NCI-H2081 treated with DMSO at 0.1 percent for 48 hours (cell line): ENCODE measurements at places on chromosomes 12 and 14.
A peak's percentile ranks its signal among the peaks of the same experiment; 100 is the strongest.

DNA sequence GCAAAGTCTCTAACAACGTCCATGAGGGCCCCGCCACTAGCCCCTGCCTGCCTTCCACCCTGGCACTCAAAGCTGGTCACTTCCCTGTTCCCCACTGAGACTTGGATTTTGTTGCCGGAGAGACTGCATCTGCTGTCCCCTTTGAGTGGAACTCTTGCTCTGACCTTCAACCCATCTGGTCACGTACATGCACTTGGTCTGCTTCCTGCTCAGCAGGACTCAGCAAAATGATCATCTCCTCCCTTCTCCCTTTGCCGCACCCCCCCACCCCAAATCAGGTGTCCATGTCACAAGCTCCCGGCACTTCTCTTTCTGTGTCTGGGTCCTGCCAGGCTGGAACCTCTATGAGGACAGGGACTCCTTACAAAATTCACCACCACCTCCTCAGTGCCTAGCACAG, 180.9 kb downstream of the CHST11 start:
- DNase-seq: no peak

GRCh38 chr12:53258541-53259539, 9.3 kb upstream of the ESPL1 start:
- DNase-seq: no peak

GRCh38 chr12:100468126-100468525, 5.5 kb upstream of the NR1H4 start:
- no peak for DNase-seq

- DNase-seq: no peak
These were observed 101.3 kb downstream of the SLC6A15 start for GRCh38 chr12:84811291-84811690.

DNA sequence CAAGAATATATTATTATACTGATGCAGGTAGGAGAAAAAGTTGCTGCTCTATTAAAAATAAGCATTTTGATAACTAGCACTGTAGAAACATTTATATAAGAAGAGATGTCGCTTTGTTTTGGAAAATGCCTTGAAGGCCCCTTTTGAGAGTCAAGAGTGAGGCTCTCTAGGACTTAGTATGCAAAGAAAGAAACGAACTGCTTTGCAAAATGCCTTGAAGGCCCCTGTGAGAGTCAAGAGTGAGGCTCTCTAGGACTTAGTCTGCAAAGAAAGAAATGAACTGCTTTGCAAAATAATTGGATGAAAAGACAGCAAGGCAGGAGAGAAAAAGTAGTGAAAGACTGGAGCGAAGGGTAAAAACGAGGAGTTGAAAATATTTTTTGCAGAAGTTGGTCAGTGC, 65.9 kb downstream of the AVPR1A start:
- DNase-seq: no peak

GRCh38 chr14:54444681-54445080, 3.5 kb upstream of the CNIH1 start:
- no peak for DNase-seq

DNA sequence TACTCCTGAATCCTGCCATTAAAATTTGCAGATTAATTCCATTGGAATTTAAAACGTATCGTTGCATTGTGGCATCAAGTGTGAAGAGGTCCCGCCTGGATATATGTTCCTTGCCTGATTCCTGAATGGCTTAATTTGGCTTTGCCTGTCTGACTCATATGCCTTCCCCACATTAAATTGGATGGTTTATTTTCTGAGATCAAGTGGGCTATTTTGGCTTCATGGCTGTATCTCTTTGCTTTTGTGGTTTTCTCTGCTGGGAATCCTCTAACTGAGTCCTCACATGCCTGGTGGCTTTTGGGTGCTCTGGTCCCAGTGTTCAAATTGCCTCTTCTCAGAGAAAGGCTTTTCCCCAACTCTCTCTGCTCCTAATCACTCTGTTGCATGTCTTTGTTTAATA, 127.9 kb upstream of the DYRK2 start:
- no peak for DNase-seq

DNA sequence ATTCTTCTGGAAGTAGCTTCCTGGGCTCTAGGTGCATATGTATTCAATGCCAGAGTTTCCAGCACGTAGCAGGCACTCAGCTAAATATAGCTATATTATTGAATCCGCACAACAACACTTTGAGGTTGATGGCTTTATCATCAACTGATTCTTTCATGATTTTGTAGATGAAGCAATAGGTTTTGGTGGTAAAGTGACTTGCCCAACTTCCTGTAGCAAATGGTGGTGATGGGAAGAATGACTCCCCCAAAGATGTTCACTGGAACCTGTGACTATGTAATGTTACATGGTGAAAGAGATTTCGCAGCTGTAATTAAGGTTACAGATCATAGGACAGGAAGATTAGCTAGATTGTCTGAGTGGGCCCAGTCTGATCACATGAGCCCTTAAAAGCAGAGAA, 3.2 kb downstream of the TDRD9 start:
- no peak for DNase-seq

GRCh38 chr12:90099288-90099687, 390.6 kb upstream of the ATP2B1 start:
- no peak for DNase-seq

DNA sequence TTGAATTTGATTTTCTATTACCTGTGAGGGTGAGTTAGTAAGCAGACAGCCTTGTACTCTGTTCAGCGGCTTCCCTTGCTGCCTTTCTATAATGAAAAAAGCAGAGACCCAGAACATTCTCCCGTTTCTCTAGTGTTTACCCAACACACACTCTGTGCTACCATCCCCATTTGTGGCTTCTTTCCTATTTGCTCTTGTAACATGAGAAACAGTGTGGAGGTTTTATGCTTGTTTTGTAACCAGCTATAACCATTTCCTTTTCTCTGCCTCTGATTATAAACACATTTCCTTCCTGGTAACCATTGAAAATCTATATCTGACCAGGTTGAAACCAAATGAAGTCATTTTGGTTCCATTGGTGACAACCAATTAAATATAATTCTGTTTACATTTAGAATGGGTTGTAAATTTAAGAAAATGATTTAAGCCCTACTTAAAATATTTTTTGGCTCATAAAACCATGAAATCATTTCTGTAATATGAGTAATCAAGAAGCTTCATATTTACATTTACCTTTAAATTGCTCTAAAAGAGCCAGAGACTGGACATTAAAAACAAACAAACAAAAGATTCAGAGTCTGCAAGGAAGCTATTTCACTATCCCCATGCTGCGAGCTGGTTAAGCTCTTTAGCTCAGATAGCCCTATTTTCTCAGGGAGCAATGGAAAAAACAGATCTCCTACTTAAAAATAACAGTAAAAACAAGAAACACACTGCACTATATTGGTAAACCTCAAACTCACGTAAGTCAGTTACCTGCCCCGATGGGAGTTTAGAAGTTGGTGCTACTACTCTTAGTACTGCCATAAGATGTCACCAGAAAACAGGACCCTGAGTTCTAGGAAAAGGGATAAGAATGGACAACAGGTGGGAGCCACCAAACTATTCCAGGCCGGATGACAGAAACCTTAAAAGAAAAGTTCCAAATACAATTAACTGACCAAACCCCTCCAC, 206.5 kb upstream of the EEA1 start:
- DNase-seq: peak; percentile 96

GRCh38 chr12:93461503-93461902, 5.8 kb upstream of the MRPL42 start:
- no peak for DNase-seq

- no peak for DNase-seq
These were observed 56.2 kb downstream of the ARL6IP4 start for GRCh38 chr12:123036466-123037285.

GRCh38 chr12:110592078-110592477, 9.0 kb upstream of the PPTC7 start:
- no peak for DNase-seq

GRCh38 chr12:93080452-93080851, 151.4 kb upstream of the EEA1 start:
- DNase-seq: no peak

- no peak for DNase-seq
These were observed 69.7 kb downstream of the CIT start for GRCh38 chr12:119807380-119807779.

GRCh38 chr14:105476831-105477659, 2.4 kb downstream of the CRIP2 start:
- DNase-seq: no peak

- DNase-seq: no peak
These were observed 7.8 kb downstream of the RNASE1 start for GRCh38 chr14:20794644-20795369.

DNA sequence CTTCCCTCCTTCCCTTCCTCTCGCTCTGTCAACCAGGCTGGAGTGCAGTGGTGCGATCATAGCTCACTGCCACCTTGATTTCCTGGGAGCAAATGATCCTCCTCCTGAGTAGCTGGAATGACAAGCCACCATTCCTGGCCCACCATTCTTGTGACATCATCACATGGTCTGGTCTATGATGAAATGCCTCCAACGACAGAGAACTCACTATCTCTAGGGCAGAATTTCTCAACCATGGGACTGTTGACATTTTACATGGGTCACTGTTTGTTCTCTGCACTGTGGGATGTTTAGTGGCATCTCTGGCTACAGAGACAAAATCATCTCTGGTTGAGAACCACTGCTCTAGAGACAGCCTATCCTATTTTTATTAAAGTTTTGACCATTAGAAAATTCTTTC, 9.7 kb downstream of the VRK1 start:
- DNase-seq: no peak

DNA sequence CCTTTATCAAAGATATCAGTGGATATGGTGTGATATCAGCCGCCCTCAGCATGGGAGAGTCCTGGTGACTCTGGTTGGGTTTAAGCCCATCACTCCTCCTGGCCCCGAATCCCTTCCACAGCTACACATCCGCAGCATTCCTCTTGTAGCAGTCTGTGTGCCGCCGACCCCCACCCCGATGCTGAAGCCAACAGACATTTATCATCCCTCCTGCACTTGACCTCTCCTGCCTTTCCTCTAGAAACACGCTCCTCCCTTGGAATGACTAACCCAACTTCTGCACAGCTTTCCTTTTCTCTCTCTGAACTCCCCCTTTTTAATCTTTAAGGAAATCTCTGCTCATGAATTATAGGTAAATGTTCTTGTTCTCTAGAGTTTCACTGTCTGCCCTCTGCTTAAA, 250.9 kb upstream of the FOXN3 start:
- no peak for DNase-seq

DNA sequence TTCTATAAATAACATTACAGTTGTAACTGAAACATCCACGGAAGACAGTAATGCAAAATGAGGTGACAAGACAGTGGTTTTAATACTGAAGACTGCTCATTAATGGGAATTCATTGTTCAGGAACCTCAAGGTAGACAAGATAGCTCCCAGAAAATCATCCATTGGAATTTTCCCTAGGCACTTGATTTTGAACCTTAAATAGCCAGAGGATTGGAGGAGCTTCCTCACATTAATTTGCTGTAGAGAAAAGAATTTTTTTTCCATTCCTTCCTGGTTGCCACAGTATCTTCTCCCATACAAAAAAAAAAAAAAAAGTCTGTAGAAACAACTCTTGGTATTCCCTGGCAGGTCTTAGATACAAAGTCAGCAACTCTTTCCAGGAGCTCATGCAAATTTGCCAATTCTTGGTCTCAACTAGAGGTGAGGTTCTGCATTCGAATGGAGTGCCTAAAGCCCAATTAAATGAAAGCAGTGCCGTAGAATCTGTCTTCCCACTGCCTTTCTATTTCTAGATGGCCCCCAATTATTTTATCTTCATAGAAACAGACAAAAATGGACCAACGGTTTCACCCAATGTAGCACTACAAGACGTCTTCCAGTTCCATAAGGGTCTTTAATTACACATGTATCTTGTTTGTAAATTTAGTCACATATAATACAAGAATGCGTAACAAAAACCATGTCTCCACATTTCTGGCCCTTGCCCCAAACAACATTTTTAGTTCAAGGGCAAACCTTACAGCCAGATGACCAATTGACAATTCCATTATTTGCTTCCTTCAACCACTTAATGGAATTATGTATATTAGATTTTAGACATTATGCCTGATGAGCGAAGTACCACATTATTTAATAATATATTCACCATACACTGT, 13.5 kb downstream of the SLC38A2 start:
- DNase-seq: no peak

DNA sequence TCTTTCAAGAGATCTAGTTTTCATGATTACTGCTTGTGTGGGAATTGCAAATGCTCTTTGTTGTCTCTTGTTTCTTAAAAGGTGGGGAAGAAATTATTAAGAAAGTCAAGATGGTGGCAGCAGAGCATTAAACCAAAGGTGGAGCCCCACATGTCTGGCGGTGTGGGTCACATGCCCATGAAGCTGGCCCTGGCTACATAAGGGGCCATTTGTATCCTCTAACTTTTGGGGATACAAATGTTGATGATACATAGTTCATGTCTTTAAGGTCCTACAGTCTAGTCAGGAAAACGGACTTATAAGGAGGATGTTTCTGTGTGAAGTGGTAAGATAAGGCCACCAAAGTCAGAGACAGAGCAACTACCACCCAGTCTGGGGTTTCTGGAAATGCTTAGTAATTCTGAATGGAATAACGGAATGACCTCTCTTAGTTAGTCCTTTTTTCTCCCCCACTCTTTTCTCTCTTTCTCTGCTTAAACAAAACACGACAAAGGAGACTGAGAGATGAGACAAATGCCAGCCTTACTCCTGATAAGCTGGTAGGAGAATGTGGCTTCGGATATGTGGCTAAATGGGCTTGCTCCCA, 39.9 kb upstream of the PTHLH start:
- no peak for DNase-seq

- DNase-seq: no peak
These were observed 31.6 kb downstream of the KCNC2 start for GRCh38 chr12:75177997-75178396.

- DNase-seq: no peak
These were observed 25.9 kb upstream of the STAB2 start for GRCh38 chr12:103561174-103561573.

DNA sequence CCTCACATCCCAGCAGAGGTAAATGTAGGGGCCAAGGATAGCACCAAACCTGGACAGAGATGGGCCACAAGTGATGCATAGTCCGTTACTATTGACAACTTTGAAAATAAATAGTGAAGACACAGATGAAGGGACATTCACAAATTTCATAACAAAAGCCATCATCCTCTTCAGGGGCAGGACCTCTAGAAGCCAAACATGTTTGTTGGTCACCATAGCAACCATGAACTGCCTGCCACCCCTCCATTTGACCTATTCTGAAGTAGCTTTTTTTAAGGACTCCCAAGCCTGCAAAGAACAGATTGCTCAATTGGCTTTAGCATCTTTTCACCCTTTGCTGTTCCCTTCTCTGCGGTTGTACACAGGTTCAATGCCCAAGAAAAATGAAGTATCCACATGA, 35.7 kb upstream of the MDM1 start:
- DNase-seq: no peak

GRCh38 chr12:52789637-52790426, 6.1 kb downstream of the KRT3 start:
- DNase-seq: no peak

- DNase-seq: no peak
These were observed 82.0 kb downstream of the SLC16A7 start for GRCh38 chr12:59677857-59678256.

DNA sequence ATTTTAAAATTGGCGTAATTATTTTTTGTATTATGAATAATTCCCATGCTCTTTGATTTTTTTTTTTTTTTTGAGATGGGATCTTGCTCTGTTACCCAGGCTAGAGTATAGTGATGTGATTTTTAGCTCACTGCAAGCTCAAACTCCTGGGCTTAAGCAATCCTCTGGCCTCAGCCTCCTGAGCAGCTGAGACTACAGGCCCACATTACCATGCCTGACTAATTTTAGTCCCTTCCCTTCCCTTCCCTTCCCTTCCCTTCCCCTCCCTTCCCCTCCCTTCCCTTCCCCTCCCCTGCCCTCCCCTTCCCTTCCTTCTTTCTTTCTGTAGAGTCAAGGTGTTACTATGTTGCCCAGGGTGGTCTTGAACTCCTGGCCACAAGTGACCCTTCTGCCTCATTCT, 9.4 kb upstream of the KIF26A start:
- no peak for DNase-seq
